ENCODE measurements at places on chromosomes 16 and 17. TPM values are rescaled to one million over a fixed set of nuclear protein-coding genes. Genes with fewer than 3 reads are reported as not detected.
A peak's percentile ranks its signal among the peaks of the same experiment; 100 is the strongest.

GRCh38 chr17:63716426-63716825 is 16.5 kb upstream of the LIMD2 start:
- H3K36me3 ChIP-seq: peaks cover 6% of the 10 kb centered on the region
- DNase-seq: no peak
- no peak overlapping the region for H3K27ac ChIP-seq
- no peaks in the 10 kb centered on the region for H3K27me3 ChIP-seq
- H3K4me3 ChIP-seq: no peak overlapping the region

- H3K27me3 ChIP-seq: peaks cover 2% of the 10 kb centered on the region
- H3K4me3 ChIP-seq: no peak overlapping the region
- DNase-seq: no peak
- no peak overlapping the region for H3K27ac ChIP-seq
These were observed 163.5 kb upstream of the DYNLRB2 start for GRCh38 chr16:80377096-80377956.

DNA sequence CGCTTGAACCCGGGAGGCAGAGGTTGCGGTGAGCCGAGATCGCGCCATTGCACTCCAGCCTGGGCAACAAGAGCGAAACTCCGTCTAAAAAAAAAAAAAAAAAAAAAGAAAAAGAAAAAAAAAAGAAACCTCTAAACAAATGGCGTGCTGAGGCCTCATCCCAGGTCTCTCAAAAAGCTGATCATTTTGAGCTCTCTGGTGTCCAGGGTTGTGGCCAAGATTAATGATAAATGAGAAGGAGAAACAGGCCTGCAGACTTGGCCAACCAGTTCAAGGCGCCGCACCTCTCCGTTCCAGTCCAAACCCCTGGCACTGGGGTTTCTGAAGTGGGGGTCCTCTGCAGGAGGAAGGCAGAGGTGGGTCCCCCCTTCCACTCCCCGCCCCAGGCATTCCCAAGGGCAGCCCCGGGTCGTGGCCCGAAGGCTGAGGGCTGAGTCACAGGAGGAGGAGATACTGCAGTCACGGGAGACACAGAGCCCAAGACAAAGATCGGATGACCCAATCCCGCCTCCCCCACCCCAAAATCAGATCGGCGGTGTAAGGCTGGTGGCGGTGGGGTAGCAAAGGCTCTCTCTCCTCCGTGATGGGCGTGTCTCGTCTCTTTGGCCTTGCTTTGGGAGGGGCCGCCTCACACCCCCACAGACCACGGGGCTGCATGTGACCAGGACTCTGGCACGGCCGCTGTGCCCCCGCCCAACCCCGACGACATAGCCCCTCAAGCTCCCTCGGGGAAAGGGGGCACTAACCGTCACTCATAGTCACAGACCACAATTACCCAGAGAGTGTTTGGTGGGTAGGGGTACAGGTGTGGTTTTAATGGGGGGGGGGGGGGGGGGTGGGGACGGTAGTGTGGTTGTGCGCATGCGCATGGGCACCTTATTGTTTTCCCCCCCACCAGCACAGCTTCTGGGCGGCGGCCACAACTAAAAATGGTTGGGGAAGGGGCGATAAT is 1.1 kb downstream of the VAT1 start:
- no peaks in the 10 kb centered on the region for H3K27me3 ChIP-seq
- H3K4me3 ChIP-seq: peak overlapping the region; percentile 100
- H3K36me3 ChIP-seq: peaks cover 36% of the 10 kb centered on the region
- peak; percentile 63 for DNase-seq

GRCh38 chr16:88723911-88724310 is 17.6 kb downstream of the CTU2 start:
- H3K4me3 ChIP-seq: no peak overlapping the region
- DNase-seq: no peak
- H3K36me3 ChIP-seq: peaks cover 88% of the 10 kb centered on the region

- no peaks in the 10 kb centered on the region for H3K36me3 ChIP-seq
- DNase-seq: no peak
- H3K27ac ChIP-seq: no peak overlapping the region
- H3K4me1 ChIP-seq: no peaks in the 10 kb centered on the region
- H3K4me3 ChIP-seq: no peak overlapping the region
These were observed 94.2 kb upstream of the RBBP6 start for GRCh38 chr16:24445216-24445615.

DNA sequence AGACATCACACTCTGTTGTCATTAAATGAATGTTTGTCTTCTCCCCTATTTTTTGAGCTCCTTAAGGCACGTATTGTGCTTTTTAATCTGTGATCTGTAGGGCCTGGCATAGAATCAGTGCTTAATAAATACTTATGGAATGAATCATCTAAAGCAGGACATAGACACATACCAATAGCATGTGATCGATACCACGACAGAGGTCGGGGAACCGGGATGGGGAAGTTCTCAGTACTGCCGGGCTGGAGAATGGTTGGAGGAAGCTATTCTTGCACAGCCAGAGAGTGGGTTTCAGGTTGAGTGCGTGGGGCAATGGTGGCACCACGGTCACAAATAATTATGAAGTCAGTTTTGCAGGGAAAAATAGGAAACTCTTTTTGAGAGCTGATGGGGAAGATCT is 26.8 kb downstream of the NLRP1 start:
- H3K27ac ChIP-seq: no peak overlapping the region
- DNase-seq: no peak
- H3K4me1 ChIP-seq: no peaks in the 10 kb centered on the region
- peaks cover 17% of the 10 kb centered on the region for H3K27me3 ChIP-seq

- no peak overlapping the region for H3K4me3 ChIP-seq
- H3K27ac ChIP-seq: no peak overlapping the region
- no peaks in the 10 kb centered on the region for H3K36me3 ChIP-seq
- no peak for DNase-seq
These were observed 6.5 kb downstream of the ODF4 start for GRCh38 chr17:8345951-8346665.

DNA sequence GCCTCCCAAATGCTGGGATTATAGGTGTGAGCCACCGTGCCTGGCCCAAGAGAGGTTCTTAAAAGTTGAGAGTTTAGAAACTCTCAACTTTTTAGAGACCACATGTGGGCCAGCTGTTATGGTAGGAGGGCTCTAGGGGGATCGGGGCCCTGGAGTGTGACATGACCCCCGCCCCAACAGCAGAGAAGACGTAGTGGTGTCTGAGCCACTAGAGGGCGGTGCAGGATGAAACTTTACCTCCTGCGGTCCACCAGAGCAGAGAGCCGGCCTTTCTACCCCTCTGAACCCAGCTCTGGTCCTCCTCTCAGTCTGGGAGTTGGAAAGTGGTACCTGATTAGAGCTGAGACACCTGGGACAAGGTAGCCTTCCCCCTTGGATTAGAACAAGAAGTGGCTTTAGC is 7.4 kb downstream of the CDK5RAP3 start:
- H3K27ac ChIP-seq: no peak overlapping the region
- DNase-seq: peak; percentile 51
- H3K4me3 ChIP-seq: no peak overlapping the region
- H3K4me1 ChIP-seq: no peaks in the 10 kb centered on the region
- no peaks in the 10 kb centered on the region for H3K27me3 ChIP-seq

- H3K27ac ChIP-seq: no peak overlapping the region
- no peak overlapping the region for H3K4me3 ChIP-seq
These were observed 22.9 kb downstream of the RPGRIP1L start for GRCh38 chr16:53680756-53681155.

The CCL4 gene
- not detected for total RNA-seq

The SBK1 gene
- 0.18 TPM for total RNA-seq

The RNPS1 gene
- total RNA-seq: 126 TPM

The EPX gene
- not detected for total RNA-seq

The KLHL10 gene
- not detected for total RNA-seq

The C1QTNF1 gene
- total RNA-seq: 0.36 TPM

The KIF18B gene
- total RNA-seq: 14.5 TPM

The PSMB10 gene
- total RNA-seq: 65.9 TPM

The OR4D1 gene
- total RNA-seq: not detected

The P2RX5 gene
- total RNA-seq: 0.95 TPM

All from HepG2 (cell line).